Mesenteric fat pad (tissue), 1 donor: ENCODE measurements at places on chromosomes 2 and 18. TPM values are rescaled to one million over a fixed set of nuclear protein-coding genes. Genes with fewer than 3 reads are reported as not detected.

- DNase-seq = no peak
These were observed 118.8 kb upstream of the CAVIN2 start for GRCh38 chr2:191965733-191966132.

DNA sequence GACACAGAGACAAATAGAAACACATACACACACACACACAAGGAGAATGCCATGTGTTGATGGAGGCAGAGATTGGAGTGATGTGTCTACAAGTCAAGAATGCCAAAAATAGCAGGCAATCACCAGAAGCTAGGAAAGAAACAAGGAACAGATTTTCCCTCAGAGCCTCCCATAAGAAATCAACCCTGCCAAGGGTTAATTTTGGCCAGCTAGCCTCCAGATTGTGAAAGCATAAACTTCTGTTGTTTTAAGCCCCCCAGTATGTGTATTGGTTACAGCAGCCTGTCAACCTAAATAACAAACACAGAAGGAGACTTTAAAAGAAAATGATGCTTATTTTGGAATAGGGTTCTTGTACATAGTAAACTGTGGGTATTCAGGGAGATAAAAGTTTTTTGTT, 5.6 kb upstream of the STK39 start:
- no peak for DNase-seq

The IL36B gene
- not detected for total RNA-seq

DNA sequence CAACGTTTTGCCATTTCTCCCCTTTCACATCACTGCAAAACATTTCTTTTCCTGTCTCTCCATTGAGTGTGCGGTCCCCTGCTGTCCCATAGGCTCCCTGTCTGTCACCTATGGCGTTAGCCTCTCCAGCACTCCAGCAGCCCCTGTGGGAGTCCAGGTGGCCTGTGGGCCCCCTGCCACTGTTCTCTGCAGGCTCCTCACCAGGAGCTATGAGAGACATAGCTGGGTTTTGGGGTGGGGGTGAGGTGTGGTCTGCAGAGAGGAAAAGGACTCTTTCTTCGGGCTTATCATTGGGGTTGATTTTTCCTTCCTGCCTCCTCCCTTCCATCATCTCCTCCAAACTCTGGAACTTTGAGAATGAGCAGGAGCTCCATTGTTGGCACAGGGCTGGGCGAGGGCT, 36.1 kb upstream of the IGFBP5 start:
- DNase-seq = peak; percentile 43

The CPLX4 gene
- total RNA-seq = not detected

- no peak for DNase-seq
These were observed 769 bp downstream of the ALMS1 start for GRCh38 chr2:73386342-73386868.

GRCh38 chr2:118088051-118089024, at the start of gene INSIG2:
INSIG2 (plus strand) TSS chr2:118088471; CDS start chr2:118096557, 8,086 bp downstream.
- peak; percentile 97 for DNase-seq

GRCh38 chr2:235229236-235229635, 264.6 kb upstream of the AGAP1 start:
- DNase-seq = no peak

- no peak for DNase-seq
These were observed 14.6 kb downstream of the FBXO11 start for GRCh38 chr2:47891369-47892337.

DNA sequence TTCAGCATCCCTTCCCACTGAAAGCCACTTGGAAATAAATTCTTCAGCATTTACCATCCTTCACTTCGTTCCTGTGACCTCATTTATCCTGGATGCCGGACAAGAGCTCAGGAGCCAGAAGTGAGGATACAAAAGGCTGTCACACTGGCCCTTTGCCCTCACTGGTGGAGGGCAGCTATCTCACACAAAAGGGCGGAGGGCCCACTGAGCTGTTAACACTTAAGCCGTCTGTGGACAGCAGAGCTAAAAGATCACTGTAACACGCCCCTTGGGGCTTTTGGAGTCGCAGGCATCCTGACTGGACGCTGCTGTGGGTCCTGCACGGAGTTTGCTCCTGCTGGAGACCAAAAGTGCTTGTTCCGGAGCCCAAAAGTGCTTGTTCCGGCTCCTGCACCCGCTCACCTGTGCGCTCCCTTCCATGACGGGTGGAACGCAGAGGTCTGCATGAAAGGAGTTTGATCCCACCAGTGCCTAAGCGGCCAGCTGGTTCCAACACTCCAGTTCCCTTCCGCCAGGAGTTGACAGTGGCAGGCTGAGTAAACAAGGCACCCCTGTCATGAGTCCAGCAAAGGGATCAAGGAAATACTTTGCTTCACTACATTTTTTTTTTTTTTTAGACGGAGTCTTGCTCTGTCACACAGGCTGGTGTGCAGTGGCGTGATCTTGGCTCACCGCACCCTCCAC, 572.0 kb upstream of the LINC00305 start:
- no peak for DNase-seq

DNA sequence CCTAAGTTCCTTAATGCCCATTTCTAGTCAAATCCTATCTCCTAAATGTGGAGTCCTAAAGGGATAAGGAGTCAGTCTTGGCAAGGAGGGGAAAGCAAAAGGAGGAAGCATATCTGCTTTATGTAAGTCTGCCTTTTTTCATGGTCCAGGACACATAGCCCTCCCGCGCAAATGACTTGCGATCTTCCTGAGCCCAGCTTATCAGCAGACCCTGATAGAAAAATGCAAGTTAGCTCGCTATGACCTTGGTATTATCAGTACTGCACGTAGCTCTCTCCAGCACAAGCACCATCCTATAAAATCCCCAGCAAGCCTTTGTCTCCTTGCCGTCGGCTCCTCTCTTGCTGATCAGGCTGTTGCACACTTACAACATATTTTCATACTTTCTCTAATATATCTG, 281.4 kb upstream of the KCNH7 start:
- DNase-seq = no peak

GRCh38 chr2:58769111-58769863, 528.2 kb upstream of the FANCL start:
- DNase-seq = no peak

GRCh38 chr2:206614811-206615210, 27.5 kb upstream of the FAM237A start:
- no peak for DNase-seq

GRCh38 chr18:77057006-77057395, 75.6 kb downstream of the MBP start:
- no peak for DNase-seq

The CHRNA1 gene
- 0.22 TPM for total RNA-seq

The POTEE gene
- total RNA-seq = 0.16 TPM

GRCh38 chr2:102256276-102256675, 55.1 kb upstream of the IL1RL1 start:
- no peak for DNase-seq

The MROH2A gene
- not detected for total RNA-seq

The COL4A3 gene
- total RNA-seq = 0.67 TPM

The SERTAD2 gene
- total RNA-seq = 19.7 TPM

The NBAS gene
- total RNA-seq = 29.7 TPM

The C2orf81 gene
- 1.1 TPM for total RNA-seq

DNA sequence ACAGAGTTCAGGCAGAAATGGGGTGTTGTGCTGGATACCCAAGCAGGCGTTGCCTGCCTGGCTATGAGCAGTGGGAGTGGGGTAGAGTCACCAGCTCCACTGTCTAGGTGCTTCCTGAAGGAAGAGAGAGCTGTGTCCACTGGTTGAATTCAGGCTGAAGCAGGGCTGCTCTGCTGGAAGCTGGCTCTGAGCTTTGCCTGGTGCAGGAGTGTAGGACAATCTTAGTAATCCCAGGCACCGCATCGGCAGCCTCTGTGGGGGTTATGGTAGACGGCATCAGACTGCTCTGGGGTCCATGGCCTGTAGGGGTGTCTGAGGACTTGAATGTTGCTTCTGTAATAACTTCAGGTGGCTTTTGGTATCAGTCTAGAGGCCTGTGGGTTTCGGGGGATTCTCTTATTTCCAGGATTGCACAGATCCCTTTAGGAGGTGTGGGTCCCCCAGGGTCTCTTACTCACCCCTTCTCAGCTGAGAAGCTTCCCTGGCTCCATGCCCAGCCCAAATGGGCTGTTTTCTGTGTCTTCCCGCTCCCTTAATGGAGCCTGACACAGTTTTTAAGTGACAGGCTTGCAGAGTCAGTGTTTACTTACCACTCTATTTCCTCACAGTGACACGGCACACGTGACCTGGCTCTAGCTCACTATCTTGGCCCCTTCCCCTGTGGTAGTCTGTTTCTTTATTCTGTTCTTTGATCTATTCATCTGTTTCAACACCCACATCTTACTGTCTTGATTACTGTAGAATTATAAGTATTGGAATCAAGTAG, 644.3 kb downstream of the CBLN2 start:
- DNase-seq = no peak

- no peak for DNase-seq
These were observed 826.9 kb upstream of the PIK3C3 start for GRCh38 chr18:41128126-41128525.

GRCh38 chr2:1941556-1941955, 197.2 kb upstream of the PXDN start:
- no peak for DNase-seq

The ELOA2 gene
- total RNA-seq = not detected

- no peak for DNase-seq
These were observed 16.2 kb downstream of the AFF3 start for GRCh38 chr2:100126201-100126600.

The IL36G gene
- not detected for total RNA-seq

The HOXD9 gene
- 6.1 TPM for total RNA-seq

GRCh38 chr18:74944676-74945075, 264.3 kb downstream of the PTGR3 start:
- DNase-seq = no peak

- DNase-seq = no peak
These were observed 357.7 kb downstream of the NYAP2 start for GRCh38 chr2:225757248-225757647.

GRCh38 chr18:59646963-59647307, 50.3 kb downstream of the CCBE1 start:
- no peak for DNase-seq

DNA sequence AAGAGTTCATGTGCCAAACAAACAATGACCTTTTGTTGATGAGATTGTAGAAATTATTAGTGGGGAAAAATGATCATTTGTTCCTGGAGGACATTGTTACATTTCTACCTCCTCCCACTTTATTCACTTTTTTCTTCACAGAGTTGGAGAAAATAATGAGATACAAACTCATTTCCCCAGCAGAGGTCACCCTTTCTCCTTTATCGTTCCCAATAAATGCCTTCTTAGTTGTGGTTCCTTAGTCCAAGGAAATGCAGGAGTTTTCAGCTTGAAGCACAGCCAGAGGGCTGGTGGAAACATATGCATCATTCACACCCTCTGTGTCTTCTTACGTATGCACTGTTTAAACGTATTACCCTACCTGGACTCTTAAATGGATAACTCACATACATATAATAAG, 108.8 kb downstream of the SLC4A3 start:
- no peak for DNase-seq

DNA sequence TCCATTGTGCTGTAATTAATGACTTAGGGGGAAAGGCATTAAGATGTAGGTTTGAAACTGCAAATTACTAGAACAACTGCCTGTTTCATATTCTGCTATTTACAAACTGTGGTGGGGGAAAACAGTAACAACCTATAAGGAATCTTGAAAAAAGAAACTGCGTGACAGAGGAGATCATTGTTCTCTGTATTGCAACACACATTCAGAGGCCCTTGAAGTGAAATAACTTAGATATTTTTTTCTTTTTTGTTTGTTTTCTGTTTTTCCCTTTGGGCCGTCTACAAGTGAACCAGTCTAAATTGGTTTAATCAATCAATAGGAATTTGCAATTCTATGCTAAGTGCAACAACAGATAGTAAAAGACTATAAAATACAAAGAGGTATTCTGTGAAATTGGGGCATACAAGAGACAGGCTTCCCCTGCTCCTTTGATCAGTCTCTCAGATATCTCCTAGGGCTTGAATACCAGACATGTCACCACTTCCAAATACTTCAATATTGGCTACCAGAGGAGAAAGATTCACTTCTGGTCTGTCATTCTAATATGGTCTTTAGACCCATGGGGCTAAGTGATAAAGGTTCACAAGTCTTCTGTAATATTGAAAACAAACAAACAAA, 2055.1 kb upstream of the CELF4 start:
- no peak for DNase-seq

- DNase-seq = no peak
These were observed 1528.2 kb upstream of the ZEB2 start for GRCh38 chr2:146048141-146048540.

The TRIM43 gene
- not detected for total RNA-seq

DNA sequence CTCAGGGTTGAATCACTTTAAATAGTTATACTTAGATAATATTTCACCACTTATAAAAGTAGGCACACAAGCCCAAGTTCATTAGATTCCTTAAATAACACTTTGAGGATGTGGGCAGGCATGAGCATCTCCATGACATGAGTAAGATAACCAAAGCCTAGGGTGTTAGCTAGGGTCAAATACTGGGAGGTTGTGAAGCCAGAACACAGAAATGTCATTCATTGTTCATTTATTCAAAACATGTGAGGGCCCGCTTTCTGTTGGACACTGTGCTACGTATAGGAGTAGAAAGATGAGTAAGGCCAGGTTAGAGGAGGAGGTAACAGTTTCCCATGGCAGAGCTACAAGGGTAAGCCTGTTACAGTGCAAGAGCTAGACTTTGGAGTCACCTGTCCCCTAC, 93.5 kb upstream of the NEDD4L start:
- no peak for DNase-seq

GRCh38 chr18:9103376-9103873, 926 bp downstream of the NDUFV2 start:
- no peak for DNase-seq
